ENCODE measurements at places on chromosomes 12 and 14. TPM values are rescaled to one million over a fixed set of nuclear protein-coding genes. Genes with fewer than 3 reads are reported as not detected.

DNA sequence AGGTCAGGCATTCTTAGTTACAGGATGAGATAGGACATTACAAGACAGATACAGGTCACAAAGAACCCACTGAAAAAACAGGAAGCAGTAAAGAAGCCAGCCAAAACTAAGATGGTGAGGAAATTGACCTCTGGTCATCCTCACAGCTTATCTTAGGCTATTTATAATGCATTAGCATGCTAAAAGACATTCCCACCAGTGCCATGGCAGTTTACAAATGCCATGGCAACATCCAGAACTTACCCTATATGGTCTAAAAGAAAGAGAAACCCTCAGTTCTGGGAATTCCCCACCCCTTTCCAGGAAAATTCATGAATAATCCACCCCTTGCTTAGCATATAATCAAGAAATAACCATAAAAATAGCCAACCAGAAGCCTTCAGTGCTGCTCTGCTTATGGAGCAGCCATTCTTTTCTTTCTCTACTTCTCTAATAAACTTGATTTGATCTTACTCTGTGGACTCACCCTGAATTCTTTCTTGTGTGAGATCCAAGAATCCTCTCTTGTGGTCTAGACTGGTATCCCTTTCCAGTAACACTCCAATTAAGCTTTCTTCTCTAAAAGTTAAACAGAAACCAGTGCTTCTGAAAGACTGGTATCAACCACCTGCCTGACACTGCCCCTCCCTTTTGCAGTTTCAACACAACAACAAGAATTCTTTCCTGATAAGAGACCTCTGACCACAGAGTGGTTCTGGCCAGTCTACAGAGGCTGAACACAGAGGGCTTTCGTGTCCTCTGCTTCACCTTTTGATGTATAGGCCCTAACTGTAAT lies 86.9 kb downstream of the BCAT1 start:
- DNase-seq, result no peak

- no peak for DNase-seq
Measured at GRCh38 chr12:1749019-1749418, 58.1 kb downstream of the ADIPOR2 start.

Gene TMEM253
- polyA plus RNA-seq, result 0.75 TPM

Gene KRT3
- not detected for polyA plus RNA-seq

Gene PRICKLE1
- 19.9 TPM for polyA plus RNA-seq

DNA sequence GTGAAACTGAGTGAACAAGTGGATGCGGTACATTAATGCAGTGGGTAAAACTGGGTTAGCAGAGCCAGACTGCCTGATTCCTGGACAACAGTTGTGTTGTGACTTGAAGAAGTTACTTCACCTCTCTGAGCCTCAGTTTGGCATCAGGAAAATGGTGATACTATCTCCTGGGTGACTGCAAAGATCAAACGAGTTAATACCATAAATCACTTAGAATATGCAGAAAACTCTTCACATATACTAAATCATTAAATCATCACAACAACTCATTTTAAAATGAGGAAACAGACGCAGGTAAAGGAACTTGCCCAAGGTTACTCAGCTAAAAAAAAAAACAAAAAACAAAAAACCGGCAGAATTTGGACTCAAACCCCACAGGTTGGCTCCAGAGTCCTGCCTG lies 811 bp downstream of the MTERF2 start:
- no peak for DNase-seq

Gene ANKS1B
- polyA plus RNA-seq, result 0.27 TPM

Gene KITLG
- 43.0 TPM for polyA plus RNA-seq
